SW 1271 (cell line): ENCODE measurements at places on chromosomes 11 and 22.
A peak's percentile ranks its signal among the peaks of the same experiment; 100 is the strongest.

DNA sequence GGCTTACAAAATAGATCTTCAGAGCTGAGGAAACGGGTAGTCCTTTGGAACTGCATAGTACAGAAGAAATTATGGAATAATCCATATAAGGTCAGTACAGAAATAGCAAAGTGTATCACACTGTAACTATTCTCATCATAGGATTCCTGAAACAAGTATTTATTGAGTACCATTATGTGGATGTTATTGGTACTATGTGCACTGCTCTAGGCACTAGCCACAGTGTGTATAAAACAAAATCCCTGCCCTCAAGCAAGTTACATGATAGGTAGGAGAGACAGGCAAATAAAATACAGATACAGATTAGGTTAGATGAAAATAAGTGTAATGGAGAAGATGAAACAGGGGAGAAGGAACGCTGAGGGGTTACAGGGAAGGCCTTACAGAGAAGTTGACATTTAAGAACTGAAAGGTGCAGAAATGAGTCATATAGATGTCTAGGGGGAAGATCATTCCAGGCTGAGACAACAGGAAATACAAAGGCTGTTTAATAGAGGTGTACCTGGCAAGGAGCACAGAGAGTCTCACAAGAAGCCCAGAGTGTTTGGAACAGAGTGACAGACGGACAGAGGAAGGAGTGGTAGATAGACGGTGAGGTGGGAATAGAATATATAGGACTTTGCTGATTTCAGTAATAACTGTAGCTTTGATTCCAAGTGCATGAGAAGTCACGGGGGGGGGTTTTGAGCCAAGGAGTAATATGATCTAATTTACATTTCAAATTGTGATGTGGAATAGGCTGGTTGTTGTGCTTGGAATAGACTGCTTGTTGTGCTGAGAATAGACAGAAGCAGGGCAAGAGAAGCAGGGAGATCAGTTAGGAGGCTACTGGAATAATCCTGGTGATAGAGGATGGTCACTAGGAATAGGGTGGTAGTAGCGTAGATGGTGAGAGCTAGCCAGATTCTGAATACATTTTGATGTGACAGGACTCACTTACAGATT is 13.7 kb downstream of the RNF141 start:
- no peak for DNase-seq

GRCh38 chr11:65008016-65008415 is 5.9 kb upstream of the ARL2 start:
- DNase-seq: no peak

GRCh38 chr11:46290598-46291309 is 13.3 kb downstream of the CREB3L1 start:
- DNase-seq: no peak

DNA sequence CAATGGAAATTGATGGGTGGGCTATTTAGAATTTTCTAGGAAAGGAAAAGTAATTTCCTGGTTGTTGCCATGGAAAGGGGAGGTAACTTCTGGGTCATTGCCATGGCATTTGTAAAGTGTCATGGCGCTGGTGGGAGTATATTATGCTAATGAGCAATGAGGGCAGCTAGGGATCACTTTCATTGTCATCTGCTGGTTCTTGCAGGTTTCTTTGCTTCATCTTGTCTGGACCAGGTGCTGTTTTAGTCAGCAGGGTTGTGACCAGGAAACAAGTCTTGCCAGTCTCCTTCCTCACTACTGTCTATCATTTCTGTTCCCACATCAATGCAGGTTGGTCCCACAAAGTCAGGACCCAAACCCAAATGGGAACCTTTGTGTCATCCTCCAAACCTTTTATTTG is 237.6 kb upstream of the C11orf87 start:
- no peak for DNase-seq

DNA sequence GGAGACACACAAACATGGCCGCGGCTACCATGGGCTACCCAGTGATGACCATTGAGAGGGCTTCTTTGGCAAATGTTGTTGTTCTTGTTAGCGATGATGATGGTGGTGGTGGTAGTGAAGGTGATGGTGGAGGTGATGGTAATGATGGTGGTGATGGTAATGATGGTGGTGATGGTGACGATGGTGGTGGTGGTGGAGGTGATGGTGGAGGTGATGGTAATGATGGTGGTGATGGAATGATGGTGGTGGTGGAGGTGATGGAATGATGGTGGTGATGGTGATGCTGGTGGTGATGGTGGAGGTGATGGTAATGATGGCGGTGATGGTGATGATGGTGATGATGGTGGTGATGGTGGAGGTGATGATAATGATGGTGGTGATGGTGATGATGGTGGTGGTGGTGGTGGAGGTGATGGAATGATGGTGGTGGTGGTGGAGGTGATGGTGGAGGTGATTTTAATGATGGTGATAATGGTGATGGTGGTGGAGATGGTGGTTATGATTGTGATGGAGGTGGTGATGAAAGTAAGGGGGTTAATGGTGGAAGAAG is 16.3 kb upstream of the WNT7B start:
- DNase-seq: no peak

GRCh38 chr11:58039589-58039988 is 8.8 kb downstream of the OR6Q1 start:
- DNase-seq: no peak

GRCh38 chr11:45927332-45927683 is 4.9 kb downstream of the LARGE2 start:
- DNase-seq: no peak

- DNase-seq: no peak
These were observed 40.7 kb upstream of the DKK3 start for GRCh38 chr11:12048936-12049790.

DNA sequence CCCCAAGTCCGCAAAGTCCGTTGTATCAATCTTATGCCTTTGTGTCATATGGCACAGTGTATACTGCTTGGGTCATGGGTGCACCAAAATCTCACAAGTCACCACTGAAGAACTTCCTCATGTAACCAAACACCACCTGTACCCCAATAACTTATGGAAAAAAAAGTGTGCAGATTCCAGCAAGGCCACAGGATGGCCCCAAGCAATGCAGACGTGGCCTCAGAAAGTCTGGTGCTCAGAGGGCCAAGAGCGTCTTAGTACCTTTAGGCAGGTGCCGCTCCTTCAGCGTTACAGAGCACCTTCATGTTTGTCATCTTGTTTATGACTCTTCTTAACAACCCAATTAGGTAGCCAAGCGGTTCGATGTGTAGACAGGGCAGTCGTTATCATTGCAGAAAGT is 65.3 kb downstream of the PRDM11 start:
- no peak for DNase-seq

DNA sequence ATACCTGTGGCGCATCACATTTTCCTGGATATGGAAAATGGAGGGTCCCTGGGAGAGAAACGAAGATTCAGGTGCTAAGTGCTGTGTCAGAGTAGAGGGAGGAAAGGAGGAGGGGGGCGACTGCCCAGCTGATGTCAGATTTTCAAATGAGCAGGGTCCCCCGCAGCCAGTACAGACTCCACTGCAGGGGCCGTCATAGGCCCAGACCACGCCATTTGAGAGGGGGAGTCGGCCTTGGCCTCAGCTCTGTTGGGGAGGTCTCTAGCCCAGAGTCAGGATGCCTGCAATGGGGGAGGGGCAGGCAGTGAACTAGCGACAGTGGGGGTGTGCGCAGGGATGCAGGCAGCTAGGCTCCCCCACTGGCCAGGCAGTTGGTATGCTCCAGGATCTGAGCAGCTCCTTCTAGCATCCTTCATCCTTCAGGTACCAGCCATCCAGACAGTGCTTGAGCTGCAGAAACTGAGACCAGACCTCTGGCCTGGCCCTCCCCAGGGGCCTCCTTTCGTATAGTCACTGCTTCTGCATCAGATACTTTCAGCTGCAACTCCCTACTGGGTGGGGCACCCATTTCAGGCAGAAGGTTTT is at the start of the genes BSCL2 and GNG3:
TSS of gene BSCL2 (minus strand) at position 148 of the 585 bp plus-strand sequence. CDS start 229 bp downstream, outside the sequence.
TSS of gene GNG3 (plus strand) at position 400 of the 585 bp plus-strand sequence. CDS start 620 bp downstream, outside the sequence.
- no peak for DNase-seq

- DNase-seq: no peak
These were observed 27.6 kb downstream of the TENM4 start for GRCh38 chr11:79413268-79413667.

GRCh38 chr11:58285483-58286040 is 17.5 kb upstream of the OR10W1 start:
- DNase-seq: no peak

GRCh38 chr11:115217726-115218311 is 286.4 kb downstream of the CADM1 start:
- DNase-seq: no peak

- DNase-seq: no peak
These were observed 606.0 kb downstream of the BUD13 start for GRCh38 chr11:116166573-116167465.

GRCh38 chr22:19820880-19821522 is 33.7 kb downstream of the GNB1L start:
- no peak for DNase-seq

GRCh38 chr22:41699264-41700107 is at the start of gene MEI1:
TSS of gene MEI1 (plus strand) at chr22:41699503. CDS start at chr22:41699539, 36 bp downstream.
- DNase-seq: peak; percentile 82

- no peak for DNase-seq
These were observed 2.3 kb upstream of the USP28 start for GRCh38 chr11:113877670-113878055.

DNA sequence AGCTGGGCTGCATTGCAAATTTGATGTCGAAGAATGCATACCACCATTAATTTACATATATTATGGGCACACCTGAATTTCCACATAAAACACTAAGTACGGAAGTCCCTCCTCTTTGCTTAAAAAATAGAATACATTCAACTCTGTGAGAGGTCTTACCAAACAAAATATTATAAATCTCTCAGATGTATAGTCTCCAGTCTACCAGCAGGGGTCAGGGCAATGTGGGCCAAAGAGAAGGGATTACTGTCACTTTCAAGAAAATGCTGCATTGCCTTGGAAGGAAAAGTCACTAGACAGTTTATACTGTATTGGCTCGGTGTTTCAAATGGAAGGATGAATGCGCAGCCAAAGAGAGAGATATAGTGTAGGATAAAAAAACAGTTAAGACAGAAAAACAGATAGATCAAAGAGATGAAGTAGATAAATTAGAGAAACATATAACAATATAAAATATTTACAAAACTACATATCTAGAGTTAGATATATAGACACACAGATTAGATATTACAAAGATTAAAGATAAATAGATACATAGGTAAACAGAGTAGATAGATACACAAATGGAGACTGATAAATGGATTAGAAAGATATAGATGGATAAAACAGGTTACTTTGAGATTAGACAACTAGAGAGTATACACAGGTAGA is 20.9 kb downstream of the SERGEF start:
- DNase-seq: peak; percentile 55

DNA sequence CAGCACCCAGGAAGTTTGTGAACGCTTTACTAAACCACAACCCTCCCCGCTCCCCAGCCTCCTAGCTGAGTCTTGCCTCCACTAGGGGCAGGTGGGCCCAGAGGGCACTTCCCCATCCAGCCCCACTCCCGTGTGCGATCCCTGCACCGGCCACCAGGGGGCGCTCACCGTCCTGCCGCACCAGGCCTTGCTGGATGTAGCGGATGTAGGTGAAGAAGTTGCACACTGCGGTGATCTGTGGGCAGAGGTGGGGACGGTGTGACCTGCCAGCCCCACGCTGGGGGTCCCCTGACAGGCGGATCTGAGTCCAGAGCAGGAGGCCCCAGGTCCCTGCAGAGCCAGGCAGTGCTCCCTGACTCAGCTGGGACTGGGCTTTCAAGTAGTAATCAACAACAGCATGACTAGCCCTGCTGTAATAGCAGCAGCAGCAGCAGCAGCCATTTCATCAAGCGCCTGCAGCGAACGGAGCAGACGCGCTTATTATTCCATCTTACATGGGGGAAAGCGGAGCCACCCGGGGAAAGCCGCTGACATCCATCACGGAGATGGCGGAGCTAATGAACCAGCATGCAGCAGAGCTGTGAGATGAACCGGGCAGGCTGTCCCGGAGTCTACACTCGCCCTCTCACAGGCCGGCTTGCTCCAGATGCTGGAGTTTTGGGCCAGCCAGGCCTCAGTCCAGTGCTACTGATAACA is 7.9 kb upstream of the FADS3 start:
- DNase-seq: peak; percentile 58

- DNase-seq: no peak
These were observed 1.2 kb downstream of the BACE1 start for GRCh38 chr11:117314840-117315239.

- DNase-seq: no peak
These were observed 143.6 kb upstream of the TRPC6 start for GRCh38 chr11:101727451-101727850.

- DNase-seq: peak; percentile 88
These were observed 43.9 kb downstream of the BIRC2 start for GRCh38 chr11:102390667-102391465.
